ENCODE measurements at places on chromosomes 12 and 14.

- no peak for DNase-seq
Measured at GRCh38 chr12:53599579-53599978, 26.6 kb downstream of the ATF7 start.

- no peak for DNase-seq
Measured at GRCh38 chr14:92923744-92924103, 774 bp downstream of the CHGA start.

DNA sequence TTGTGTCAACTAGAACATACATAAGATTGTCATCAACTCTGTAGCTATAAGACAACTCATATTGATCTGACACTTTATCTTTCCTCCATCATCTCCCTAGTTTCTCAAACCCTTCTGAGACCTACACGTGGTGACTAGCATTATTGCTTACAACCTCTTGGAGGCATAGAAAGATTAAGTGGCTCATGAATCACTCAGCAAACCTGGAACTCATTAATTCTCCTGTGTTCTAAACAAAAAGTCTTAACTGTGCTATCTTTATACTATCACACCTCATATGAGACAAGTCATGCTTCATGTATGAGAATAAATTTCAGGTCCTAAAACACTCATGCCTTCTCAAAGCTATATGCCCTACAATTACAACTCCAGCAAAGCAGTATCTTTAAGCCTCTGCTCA is 408.6 kb upstream of the SYT1 start:
- DNase-seq: no peak

DNA sequence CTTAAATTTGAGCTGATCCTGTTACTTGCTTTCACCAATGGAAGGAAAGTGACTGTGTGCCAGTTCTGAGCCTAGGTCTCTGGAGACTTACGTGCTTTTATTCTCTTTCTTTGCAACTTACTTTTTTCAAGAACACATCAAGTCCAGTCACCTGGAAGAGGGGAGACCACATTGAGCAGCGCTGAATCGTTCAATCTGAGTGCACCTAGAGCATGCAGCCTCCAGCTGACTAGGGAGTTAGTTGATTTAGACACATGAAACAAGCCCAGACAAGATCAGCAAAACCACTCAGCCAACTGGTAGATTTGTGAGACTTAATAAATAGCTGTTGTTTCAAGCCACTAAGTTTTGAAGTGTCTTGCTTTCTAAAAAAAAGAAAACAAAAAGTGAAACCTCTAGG is 1014.8 kb upstream of the FBXO33 start:
- no peak for DNase-seq

DNA sequence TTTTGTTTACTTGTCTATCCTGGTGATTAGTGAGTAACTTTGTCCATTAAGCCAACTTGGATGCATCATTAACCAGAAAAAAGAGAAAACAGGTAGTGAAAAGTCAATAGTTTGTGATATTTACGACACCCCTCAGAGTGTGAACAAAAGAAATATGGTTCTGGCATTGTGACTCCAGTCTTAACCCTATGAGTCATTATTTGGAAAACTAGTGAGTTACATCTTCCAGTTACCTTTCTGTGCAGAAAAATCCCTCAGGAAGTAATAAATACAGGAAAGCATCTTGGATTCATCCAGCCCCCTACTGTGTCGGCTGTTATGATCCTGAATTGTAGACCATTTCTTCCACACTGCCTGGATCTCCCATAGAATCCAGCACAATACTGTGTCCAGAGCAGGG is 379.1 kb downstream of the GALC start:
- DNase-seq: no peak

- DNase-seq: no peak
Measured at GRCh38 chr12:103530307-103531066, 34.7 kb upstream of the C12orf42 start.

GRCh38 chr12:55877824-55878223 is 35.1 kb upstream of the MMP19 start:
- no peak for DNase-seq

DNA sequence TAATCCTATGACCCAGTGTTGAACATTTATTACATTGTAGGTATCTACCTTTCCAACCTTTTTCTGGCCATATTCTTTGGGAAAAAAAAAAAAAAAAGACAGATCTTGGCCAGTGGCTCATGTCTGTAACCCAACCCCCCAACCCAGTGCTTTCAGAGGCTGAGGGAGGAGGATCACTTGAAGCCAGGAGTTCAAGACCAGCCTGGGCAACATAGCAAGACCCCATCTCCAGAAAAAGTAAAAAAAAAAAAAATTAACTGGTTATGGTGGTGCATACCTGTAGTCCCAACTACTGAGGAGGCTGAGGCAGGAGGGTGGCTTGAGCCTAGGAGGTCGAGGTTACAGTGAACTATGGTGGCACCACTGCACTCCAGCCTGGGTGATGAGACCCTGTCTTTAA is 58.1 kb downstream of the ACACB start:
- no peak for DNase-seq

DNA sequence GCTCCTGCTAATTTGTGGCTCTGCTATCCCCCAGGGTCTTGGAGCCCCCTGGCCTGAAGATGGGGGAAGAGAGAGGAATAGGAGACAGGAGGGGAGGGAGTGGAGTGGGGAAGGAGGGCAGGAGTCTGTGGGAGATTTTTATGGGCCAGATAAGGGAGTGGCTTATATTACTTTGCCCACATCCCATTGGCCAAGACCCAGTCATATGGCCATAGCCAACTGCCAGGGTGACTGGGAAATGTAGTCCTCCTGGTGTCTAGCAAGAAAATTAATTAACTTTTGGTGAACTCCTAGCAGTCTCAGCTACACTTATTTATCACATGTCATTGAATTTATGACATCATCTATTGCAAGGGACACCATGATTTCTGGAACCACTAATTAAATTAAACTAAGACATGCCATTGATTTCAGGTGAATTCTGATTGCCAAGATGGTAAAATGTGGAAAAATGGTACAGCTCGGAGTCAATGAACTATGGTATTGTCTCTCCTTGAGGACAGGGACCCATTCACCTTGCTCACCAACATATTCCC is 50.3 kb downstream of the ESRRB start:
- DNase-seq: no peak

- no peak for DNase-seq
Measured at GRCh38 chr12:94951071-94951934, 52.2 kb downstream of the NDUFA12 start.

DNA sequence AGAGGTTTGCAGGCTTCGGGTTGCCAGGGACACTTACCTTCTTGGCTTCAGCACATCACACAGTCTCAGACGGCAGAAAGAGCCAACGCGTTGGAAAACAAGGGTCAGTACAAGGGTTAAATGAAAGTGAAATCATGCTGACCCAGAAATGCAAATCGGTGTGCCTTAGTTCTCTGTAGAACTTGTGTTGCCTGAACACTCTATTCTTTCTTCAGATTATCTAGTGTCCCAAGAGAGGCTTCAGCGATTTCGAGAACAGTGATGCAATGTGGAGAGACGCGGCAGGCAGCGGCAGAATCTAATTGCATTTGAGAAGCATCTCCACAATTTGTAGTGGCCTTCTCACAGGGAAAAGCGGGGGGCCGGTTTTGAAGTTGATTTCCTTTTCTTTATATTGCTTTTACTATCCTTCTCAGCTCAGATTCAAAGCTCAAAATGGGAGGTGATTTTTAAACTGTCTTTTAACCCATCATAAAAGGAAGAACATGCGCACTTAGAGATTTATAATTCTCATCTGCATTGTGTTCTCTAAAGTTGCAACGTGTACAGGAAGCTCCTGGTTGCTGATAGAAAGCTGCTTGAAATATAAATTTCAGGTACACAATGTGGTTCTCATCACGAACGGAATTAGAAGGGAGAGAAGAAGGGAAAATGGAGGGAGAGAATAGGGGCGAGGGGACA is 67.8 kb upstream of the EGLN3 start:
- DNase-seq: no peak

DNA sequence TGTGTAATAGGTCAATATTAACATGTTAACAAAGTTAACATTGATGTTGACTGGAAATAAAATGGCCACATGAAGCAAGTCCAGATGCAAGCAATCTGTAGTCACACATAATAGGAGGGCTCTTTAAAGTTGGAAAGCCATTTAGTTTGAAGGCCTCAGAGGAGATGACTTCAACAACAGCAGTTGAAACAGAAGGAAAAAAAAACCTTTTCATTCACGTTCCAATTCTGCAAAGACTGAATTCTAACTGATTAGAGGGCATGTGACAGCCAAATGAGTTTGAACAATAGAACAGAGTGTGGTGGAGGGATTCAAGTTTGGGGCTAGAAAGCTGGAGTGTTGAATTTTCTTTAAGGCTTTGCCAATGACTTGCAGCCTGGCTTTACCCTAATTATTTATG is 41.5 kb upstream of the DAAM1 start:
- no peak for DNase-seq

GRCh38 chr12:11171969-11172675 is 1.1 kb downstream of the SMIM10L1 start:
- DNase-seq: no peak
